ENCODE measurements at places on chromosomes 1 and 21.

DNA sequence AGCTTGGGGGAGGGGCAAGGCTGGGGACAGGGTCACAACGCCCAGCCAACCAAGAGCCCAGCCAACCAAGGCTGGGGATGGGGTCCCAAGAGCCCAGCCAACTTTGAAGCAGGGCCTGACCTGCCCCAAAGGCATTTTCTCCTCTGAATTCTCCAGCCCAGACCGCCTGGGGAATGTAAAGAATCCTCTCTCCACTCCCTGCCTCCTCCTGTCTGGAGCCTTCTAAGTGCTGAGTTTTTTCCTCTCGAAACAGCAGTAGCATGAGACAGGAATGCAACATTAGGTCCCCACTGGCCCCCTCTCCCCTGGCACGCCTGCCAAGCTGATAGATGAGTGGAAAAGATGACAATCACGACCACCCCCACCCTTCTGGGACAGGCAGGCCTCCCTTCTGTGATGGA lies 17.0 kb downstream of the C1orf198 start:
- DNase-seq: no peak

DNA sequence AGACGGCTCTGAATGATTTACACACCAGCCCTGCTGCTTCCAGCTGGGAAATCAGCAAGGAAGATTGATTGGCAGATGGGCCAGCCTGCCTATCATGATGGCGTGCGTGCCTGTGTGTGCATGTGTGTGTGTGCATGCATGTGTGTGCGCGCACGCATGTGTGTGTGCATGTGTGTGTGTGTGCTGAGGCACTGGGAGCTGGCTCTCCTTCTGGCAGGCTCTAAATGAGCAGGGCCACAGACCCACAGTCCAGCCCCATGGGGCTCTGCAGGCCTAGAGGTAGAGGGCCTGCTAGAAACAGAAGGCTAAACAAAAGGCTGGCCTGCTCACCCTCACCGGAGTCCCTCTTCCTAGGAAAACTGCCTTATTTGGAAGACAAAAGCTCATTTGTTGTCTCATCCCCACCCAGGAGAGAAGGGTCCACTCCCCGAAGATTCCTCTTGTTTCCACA lies 6.0 kb downstream of the KLHDC8A start:
- DNase-seq: no peak

GRCh38 chr1:11924334-11925195 lies 1.7 kb downstream of the KIAA2013 start:
- no peak for DNase-seq

DNA sequence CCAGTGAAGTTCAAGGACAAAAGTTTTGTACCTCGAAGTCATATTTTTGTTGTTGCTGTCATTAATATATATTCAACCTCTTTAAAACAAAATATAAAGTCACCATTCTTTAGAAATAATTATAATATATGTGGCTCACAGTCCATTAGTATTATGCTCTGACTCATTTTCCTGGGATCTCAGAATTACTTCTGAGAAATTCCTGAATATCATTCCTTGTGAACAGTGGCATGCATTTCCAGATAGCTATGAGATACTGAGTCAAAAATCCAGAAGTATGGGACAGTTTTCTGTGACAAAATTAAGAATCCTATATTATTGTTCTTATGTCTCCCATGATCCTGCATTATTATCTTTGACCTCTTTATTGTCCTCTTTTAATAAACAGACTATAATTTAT lies 13.8 kb upstream of the RGS21 start:
- no peak for DNase-seq

GRCh38 chr1:63662056-63662836 lies 69.0 kb downstream of the PGM1 start:
- DNase-seq: no peak

- no peak for DNase-seq
These were observed 531 bp downstream of the TSPEAR start for GRCh38 chr21:44710756-44711326.

DNA sequence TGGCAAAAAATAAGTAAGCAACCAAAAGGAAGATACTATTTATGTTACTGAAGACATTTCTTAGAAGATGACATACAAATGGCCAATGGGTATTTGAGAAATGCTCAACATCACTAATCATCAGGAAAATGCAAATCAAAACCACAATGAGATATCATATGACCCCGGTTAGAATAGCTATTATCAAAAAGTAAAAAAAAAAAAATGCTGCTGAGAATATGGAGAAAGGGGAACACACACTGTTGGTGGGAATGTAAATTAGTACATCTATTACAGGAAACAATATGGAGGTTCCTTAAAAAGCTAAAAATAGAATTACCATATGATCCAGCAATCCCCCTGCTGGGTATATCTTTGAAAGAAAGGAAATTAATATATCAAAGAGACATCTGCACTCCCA lies 34.3 kb upstream of the CREG1 start:
- no peak for DNase-seq

GRCh38 chr1:180988253-180988752 lies 34.4 kb downstream of the STX6 start:
- DNase-seq: no peak

GRCh38 chr1:117682372-117682771 lies 76.5 kb downstream of the TENT5C start:
- DNase-seq: no peak

GRCh38 chr1:12001249-12001917 lies 17.9 kb upstream of the MIIP start:
- DNase-seq: no peak

DNA sequence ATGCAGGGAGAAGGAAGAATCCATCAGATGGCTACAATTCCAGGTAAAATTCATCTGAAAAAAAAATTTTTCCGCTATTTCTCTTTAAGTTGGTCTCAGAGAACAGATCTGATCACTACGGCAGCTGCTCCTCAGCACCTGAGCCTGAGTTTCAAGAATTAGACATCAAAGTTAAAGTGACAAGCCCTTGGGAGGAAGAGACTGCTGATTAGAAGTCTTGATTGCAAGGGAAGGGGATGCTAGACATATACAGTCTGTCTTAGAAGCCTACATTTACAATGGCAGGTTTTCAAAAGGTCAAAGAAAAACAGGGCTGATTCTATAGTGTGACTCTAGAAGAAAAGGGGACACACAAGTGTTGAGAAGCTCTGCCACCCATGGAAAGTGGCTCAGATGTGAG lies 48.3 kb downstream of the SUSD4 start:
- no peak for DNase-seq

- DNase-seq: no peak
These were observed 54.8 kb upstream of the LRRN2 start for GRCh38 chr1:204740354-204740753.

- no peak for DNase-seq
These were observed 158.9 kb downstream of the KCNK2 start for GRCh38 chr1:215241451-215241850.

DNA sequence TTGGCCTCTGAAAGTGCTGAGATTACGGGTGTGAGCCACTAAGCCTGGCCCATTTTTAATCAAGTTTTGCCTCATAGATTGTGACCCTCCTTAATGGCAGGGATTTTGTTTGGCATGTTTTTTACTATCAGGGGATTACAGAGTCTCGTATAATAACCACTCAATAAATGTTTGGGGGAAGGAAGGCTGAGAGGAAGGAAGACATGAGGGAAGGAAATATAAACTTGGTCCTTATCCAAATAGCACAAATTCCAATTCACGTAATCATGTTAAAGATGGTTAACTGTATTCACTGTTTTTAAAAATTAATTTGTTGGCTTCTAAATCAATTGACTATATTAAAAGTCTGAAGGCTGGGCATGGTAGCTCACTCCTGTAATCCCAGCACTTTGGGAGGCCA lies 30.9 kb upstream of the SERTAD4 start:
- no peak for DNase-seq

DNA sequence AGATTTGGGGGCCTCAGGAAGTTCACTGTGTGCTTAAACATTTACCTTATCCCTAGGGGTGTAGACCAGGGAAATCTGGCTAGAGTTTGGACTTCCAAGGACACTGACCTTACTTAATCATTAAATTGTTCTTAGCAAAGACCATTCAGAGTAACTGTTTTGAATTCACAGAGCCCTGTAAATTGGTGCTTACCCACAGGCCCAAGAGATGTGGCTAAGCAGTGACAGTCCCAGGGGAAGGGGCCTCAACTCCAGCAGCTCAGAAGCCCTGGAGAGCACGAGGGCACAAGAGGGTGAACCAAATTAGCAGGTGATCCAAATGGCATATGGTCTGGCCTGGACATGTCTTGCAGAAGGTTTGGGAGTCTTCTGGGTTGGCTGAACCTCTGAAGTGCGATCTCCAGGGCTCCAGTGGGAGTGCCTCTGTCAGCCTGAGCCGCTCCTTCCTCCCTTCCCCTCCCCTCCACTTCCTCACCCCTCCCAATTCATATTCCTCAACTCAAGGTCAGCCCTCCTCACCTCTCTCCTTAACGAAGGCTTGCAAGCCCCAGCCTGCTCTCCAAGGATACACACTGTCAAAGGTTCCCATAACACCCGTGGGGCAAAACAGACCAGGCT lies 4.3 kb downstream of the PAQR7 start:
- no peak for DNase-seq

DNA sequence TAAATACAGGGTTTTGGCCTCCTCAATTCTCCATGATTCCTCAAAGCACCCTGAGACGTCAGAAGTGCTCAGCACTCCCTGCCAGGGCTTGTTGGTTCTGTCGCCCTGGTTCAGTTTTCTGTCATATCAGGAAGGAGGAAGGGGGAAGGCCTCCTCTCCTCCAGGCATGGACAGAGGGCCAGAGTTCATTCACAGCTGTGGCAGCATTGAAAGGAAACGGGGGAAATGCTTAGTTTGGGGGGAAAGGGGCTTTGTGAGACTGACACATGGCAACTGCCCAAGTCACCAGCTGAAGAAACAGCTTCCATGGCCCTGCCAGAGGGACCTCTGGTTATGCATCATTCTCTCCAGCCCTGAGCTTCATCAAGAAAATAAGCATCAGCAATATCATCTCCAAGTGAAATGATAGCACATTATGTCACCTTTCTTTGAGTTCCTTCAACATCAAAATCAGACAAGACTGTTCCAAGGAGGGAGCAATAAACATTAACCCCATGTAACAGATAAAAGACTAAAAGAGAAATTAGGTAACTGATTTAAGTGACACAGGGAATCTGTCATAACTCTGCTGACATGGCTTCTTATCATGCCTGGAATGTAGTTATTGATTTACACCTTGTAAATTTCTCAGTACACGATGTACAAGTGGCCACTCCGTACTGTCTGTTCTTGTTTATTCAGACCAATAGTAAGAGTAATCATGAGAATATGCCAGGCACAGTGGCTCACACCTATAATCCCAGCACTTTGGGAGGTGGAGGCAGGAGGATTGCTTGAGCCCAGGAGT lies 103.2 kb upstream of the SLC25A33 start:
- DNase-seq: no peak

- no peak for DNase-seq
These were observed 70.5 kb downstream of the IGSF21 start for GRCh38 chr1:18178111-18178510.

- no peak for DNase-seq
These were observed 113.4 kb downstream of the PTBP2 start for GRCh38 chr1:96834986-96835385.

DNA sequence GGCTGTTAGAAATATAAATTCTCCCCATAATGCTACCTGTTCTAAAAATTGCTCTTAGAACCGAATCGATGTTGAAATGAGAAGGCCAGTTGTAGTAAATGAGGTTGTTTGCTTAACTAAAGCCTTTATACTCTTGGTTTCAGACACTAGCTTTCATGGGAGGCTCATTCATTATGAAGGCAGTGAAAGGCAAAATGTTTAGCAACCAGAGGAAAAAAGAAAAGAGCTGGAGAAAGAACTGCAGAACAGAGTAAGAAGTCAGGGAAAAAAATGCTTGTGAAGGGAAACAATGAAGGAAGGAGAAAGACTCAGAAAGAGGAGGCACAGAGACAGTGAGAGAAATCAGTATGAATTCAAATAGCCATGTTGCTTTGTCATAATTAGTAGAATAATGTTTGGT lies 128.2 kb downstream of the ATP5PO start:
- no peak for DNase-seq

DNA sequence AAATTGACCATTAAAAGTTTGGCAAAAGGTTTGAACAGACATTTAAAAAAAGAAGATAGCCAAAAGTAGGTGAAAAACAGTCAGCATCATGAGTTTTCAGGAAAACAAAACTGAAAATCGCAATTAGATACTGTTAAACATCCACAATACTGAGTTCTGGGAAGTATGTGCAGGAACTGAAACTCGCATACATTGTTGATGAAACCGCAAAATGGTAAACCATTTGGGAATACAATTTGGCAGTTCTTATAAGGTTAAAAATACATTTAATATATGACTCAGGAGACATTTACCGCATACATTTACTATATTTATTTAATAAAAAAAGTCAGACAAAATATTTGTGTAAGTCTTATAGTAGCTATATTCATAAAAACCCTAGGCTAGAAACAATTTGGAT lies 393.2 kb downstream of the COL11A1 start:
- DNase-seq: no peak

- DNase-seq: no peak
These were observed 8.1 kb upstream of the PMF1 start for GRCh38 chr1:156204686-156205085.
